Hepatocyte (in vitro differentiated cells): ENCODE measurements at places on chromosomes 13 and 19.

DNA sequence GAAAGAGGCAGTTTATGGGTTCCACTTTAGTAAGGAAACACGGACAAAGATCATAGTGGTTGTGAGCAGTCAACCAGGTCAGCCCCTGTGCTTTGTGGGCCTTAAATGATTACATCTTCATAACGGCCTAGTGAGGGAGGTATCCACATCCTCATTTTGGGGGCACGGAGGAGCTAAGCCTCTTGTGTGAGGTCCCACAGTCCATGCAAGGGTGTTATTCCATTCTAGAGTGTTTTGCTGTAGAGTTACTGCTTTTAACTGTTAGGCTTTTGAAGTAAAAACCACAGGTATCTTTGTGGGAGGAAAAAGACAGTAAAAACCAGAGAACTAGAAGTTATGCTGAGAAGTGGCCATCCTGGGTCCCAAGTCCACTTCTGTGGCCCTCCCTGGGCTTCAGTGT, 4.0 kb downstream of the NOP53 start:
- DNase-seq = no peak

DNA sequence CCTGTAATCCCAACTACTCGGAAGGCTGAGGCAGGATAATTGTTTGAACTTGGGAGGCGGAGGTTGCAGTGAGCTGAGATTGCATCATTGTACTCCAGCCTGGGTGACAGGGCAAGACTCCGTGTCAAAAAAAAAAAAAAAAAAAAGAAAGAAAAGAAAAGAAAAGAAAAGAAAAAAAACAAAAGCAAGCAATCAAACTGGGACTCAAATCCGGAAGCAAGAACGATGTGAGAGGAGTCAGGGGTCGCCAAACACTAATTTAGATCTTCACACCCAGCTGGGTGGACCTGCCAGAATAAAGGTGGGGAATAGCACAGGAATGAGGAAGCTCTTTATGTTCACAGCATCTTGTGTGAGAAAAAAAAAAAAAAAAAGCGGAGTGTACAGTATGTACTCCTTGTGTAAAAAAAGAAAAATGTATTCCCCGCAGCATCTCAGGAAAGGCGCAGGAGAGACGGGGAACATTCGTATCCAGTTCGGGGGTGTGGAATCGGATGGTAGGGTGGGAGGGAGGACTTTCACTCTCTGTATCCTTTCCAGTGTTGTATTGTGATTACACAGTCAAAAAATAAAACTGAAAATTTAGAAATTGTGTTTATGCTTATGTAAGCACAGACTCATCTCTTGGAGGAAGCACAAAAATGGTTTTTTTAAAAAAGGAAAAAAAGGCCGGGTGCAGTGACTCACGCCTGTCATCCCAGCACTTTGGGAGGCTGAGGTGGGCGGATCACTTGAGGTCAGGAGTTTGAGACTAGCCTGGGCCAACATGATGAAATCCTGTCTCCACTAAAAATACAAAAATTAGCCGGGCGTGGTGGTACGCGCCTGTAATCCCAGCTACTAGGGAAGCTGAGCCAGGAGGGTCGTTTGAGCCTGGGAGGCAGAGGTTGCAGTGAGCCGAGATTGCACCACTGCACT, 7.6 kb downstream of the DNAJB1 start:
- DNase-seq = no peak

- DNase-seq = no peak
Observed at GRCh38 chr13:82791035-82791434, 1091.2 kb downstream of the SLITRK1 start.

- DNase-seq = peak; percentile 31
Observed at GRCh38 chr19:52170863-52171320, 529 bp downstream of the ZNF836 start.

DNA sequence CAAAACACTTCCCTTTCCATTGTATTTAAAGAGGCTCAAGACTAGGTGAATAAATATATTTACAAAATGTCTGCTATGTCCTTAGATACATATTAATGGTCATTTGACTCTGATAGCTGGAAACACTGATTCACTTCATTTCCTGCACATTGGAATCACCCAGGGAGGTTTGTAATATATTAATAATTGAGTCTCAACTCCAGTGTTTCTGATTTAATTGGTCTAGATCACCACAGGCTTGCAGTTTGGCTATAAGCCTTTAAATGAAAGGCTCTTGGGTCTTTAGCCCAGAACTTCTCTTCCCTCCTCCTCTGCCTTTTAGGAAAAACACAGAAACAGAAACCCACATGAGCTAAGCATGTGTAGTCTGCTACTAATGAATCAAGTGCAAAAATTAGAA, 378.0 kb downstream of the TBC1D4 start:
- DNase-seq = no peak

GRCh38 chr19:41530761-41531301, 45.1 kb upstream of the CEACAM21 start:
- DNase-seq = no peak

GRCh38 chr13:42364613-42365000, 92.7 kb downstream of the AKAP11 start:
- DNase-seq = no peak

DNA sequence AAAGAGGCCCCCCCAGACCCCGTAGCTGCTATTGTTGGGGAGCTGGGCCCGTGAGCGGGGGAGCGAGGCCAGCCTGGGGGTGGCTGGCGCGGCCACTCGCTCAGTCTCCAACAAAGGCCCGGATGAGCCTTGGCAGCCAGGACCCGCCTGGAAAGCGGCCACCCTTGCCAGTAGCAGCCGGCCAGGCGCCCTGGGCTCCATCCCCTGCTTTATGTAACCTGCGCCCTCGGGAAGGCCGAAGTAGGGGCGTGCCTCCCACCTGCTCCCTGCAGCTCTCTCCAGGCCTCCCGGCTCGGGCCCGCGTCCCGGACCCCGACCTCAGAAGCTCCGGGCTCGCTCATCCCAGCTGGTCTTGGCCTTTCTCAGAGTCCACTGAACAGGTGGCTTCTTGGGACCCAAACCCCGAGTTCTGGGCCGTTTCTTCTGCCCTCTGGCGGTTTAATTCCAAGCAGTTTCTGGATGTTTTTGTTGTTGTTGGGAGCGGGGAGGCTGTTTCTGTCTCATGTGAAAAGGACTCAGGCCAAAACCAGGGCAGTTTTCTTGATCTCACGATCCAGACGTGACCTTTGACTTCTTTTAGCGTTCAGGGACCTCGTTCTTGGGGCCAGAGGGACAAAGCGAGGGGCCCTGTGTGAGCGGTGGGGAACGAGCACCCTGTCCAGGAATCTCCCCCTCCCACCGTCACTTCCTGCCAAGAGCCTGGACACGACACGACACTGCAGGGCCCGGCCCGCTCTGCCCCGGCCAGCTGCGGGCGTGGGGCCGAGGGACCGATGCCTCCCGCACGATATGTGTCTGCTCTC, 1.2 kb downstream of the CDC34 start:
- DNase-seq = peak; percentile 83

DNA sequence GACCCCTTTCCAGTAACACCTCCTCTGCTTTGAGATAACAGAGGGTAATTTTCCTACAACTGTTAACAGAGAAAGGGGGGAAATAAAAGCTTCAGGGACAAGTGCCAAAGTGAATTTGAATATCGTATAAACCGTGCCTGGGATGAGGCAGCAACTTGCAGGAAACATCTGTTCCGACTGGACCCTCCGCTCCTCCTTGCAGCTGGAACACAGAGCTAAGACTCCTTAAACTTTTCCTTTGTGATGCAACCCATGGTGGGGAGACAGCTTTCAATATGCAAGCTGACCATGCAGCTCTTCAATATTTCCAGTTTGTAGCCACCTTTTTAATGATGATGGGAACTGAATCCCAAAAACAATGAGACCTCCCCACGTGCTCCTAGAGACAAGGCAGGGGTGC, 432.6 kb downstream of the ZNF536 start:
- no peak for DNase-seq

- no peak for DNase-seq
Observed at GRCh38 chr13:107251341-107251740, 683.4 kb upstream of the ARGLU1 start.

DNA sequence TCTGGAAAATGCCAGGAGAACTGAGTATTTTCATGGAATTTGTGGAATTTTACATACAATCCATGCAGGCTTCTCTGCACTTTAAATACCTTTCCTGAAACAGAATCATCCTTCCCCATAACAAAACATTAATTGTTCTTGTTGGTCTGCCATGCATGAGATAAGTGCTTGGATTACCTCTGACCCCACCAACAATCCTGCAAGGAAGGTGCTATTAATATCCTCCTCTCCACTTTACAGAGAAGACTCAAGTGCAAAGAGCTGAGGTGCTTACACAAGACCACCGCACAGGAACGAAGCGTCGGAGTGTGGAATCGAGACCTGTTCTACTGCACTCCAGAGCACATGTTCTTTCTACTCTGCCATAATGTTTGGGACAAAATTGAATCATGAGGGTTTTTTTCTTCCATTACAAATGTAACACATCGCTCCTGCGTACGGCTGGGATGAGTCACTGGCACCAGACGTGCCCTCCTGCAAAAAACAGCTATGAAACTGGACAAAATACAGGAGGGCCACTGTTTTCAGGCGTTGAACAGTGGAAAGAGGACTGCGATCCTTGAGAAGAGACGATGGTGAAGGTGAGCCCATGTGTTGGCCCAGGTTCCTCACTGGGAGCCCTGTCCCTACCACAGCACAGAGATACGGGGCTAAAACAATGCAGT, 12.9 kb upstream of the LRRC4B start:
- no peak for DNase-seq

GRCh38 chr13:58964048-58964447, 1199.7 kb downstream of the DIAPH3 start:
- no peak for DNase-seq
